ENCODE measurements at places on chromosomes 16 and 17. TPM values are rescaled to one million over a fixed set of nuclear protein-coding genes. Genes with fewer than 3 reads are reported as not detected.

DNA sequence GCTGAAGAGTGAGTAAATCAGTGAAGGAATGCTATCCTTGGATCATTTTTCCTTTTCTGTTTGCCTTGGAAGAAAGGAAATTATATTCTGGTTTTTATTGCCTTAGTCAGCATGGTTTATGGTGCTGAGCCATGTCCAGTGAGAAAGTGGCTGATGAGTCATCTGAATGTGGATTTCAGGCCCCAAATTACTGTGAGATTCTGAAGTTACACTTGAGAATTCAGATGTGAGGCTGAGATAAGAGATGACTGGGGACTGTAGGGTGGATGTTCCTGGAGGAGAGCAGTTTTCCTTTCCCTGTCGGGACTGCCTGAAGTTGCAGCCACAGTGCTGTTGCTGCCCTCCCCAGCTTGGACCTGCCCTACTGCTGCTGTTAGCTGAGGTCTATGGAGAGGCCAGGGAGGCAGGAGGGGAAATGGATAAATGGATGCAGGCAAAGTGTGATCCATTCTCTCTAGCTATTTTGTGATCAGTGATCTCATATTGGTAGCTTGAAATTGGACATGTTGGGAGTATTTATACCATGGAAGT lies 4.2 kb upstream of the MAP3K14 start:
- DNase-seq = peak; percentile 100

DNA sequence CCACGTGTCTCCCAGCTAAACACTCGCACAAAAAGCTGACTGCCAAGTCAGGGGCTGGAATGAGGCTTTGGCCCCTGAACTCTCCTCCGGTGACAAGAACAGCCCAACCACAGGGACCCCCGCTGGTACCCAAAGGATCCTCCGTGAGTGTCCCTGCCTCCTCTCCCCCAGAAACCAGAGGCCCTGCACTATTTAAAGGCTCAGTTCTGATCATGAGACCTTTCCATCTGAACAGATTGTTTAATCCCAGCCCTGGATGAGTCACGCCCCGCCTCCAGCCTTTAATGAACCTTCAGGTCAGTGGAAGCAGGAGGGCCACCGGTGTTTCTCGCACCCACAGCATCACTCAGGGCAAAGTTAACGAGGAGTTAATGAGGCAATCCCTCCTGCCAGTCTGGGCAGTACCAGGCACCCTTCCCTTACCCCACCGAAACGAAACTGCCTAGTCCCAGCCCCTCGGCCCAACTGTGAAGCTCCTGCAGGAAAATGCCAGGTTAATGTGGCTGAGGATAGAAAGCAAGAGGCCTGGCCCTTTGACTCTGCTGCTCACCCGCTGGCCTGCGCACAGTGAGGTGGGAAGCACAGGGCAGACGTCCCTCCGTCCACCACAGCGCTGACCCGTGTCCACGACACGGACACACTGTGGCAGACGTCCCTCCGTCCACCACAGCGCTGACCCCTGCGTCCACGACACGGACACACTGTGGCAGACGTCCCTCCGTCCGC lies 32.4 kb downstream of the TIMM22 start:
- DNase-seq = no peak

The SCN4A gene
- total RNA-seq = not detected

DNA sequence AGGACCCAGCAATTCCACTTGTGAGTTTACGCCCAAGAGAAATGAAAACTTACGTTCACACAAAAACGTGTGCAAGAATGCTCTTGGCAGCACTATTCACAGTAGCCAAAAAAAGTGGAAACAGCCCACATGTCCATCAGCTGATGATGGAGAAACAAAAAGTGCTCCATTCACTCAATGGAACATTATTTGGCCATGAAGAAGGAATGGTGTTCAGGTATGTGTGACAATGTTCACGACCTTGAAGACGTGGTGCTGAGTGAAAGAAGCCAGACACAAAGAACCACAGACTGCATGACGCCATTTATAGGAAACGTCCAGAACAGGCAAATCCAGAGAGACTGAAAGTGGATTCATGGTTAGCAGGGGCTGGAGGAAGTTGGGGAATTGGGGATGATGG lies 84.9 kb downstream of the ZDHHC7 start:
- no peak for DNase-seq

DNA sequence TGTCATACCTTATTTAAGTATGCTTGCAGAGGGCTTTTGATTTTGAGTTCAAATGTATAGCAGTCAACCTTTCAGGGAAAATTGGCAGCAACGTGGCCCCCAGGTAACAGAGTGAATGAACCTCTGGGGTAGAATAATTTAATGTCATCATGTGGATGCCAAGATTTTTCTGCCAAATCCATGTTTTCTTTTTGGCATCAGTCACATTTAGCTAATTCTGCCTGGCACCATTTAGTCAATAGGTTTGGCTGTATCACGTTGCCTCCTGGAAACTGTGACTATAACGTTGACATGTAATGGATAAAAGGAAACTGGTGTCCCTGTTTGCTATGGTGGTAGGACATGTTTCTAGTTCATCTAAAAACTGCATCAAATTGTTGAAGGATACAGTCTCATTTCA lies 115.5 kb downstream of the HS3ST2 start:
- no peak for DNase-seq

GRCh38 chr17:48543854-48544348 lies 1.0 kb downstream of the HOXB2 start:
- no peak for DNase-seq

Data from PC-3 (cell line).